ENCODE measurements at places on chromosomes 12 and 14.

DNA sequence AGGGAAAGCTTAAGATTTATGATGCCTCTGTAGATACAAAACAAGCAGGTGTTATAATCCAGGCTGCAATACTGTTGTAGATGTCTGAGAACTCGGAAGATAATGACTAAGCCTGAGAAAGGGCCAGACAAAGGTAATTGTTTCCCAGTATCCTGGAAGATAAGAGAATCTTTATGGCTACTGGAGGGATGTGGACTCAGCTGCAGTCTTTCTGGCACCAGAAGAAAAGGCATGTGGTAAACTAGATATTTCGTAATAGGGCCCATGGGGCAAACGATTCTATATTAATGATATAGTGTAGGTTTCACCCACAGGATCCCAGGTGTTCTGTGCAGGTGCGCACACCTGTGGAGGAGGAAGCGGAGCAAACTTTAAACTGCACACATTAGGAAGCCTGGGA lies 9.2 kb upstream of the APOLD1 start:
- no peak for DNase-seq

DNA sequence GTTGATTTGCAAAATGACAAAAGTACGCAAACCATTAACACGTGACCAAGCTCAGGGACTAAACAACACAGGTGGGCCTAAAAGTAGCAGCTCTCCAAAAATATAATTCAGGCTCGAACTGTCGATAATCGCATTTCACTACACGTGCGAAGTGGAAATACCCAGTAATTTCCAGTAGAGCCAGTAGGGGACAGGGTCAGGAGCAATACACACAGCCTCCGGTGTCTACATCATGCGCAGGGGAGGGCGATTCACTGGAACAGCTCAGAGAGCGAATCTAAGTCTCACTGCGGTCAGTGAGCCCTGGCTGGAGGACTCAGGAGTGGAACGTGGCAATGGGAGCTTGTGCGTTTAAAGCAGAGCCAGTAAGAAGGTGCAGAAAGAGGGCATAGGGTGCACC lies 40.4 kb downstream of the SETD3 start:
- no peak for DNase-seq

GRCh38 chr12:89239534-89239933 lies 112.8 kb downstream of the DUSP6 start:
- no peak for DNase-seq

- no peak for DNase-seq
These were observed 21.8 kb downstream of the ENTPD5 start for GRCh38 chr14:73997108-73997943.

DNA sequence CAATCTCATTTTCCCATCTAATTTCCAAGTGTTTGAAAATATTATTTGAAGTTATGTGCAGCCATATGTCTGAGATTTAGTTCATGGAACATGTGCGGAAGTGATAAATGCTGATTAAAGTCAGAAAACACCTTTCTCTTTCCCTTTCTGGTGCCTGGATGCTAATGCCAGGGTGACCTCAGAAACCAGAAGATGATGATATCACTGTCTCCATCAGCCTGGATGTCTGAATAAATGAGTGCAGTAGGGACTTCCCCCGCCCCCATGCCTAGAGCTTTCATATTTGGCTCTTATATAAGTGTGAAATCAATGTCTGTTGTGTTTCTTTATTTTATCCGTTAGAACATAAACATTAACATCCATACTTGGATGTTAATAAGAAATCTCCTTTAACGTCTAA lies 261.9 kb upstream of the LRIG3 start:
- peak; percentile 21 for DNase-seq

DNA sequence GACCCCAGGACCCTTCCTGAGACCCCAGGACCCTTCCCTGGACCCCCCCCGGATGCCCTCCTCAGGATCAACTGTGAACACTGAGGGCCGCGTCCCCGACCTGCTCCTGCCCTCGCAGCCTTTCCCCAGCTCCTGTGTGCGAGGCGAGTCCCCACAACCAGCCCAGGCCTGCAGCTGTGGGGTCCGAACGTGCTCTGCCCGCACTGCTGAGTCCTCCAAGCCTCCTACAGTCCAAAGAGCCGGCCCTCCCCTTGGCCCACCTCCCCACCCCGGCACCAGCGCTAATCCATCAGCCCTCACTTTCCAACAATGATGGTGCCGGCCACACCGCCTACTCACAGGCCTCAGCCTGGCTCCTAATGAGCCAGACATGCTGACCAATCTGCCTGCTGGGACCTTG lies 26.2 kb upstream of the ANKLE2 start:
- no peak for DNase-seq

GRCh38 chr12:100484891-100485471 lies 11.3 kb downstream of the NR1H4 start:
- DNase-seq, result no peak

GRCh38 chr12:15522574-15523187 lies 200.4 kb downstream of the PTPRO start:
- no peak for DNase-seq

GRCh38 chr12:29741342-29742241 lies 42.1 kb downstream of the TMTC1 start:
- no peak for DNase-seq
